ENCODE measurements at places on chromosomes 4 and X.

- H3K4me3 ChIP-seq: no peak overlapping the region
- no peaks in the 10 kb centered on the region for H3K27me3 ChIP-seq
- H3K27ac ChIP-seq: no peak overlapping the region
- no peak for DNase-seq
- H3K36me3 ChIP-seq: no peaks in the 10 kb centered on the region
Observed at GRCh38 chrX:133654811-133655210, 239.5 kb upstream of the GPC4 start.

- H3K27me3 ChIP-seq: no peaks in the 10 kb centered on the region
- no peak overlapping the region for H3K27ac ChIP-seq
- no peak for DNase-seq
- H3K36me3 ChIP-seq: no peaks in the 10 kb centered on the region
- H3K4me1 ChIP-seq: no peaks in the 10 kb centered on the region
Observed at GRCh38 chrX:113274791-113275190, 434.2 kb upstream of the AMOT start.

DNA sequence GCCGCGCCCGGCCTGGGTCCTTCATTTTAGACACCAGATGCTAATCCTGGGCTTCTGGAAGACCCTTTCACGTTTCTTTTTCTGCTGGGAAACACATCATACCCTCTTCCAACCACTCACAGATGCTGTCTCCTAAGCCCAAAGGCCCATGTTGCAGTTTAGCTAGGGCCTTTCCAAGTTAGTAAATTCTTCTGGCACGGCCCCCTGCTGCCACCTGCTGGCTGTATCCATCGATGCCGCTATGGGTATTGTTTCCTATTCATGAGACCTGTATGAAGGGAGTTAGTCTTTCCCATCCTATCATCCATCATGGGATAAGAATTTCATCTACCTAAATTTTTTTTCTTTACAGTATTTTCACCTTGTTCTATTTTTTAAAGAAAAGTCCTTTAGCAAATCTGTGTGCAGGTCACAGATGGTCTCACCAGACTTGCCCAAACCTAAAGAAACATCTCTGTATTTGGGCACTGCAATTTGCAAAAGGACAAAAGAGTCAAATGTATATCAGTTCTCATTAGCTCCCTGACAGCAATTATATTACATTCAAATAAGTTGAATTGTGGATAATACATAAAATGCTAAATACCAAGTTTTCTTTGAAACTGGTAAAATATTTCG, 37.8 kb upstream of the SLC9A7 start:
- H3K27ac ChIP-seq: no peak overlapping the region
- H3K36me3 ChIP-seq: no peaks in the 10 kb centered on the region
- no peaks in the 10 kb centered on the region for H3K4me1 ChIP-seq
- no peaks in the 10 kb centered on the region for H3K27me3 ChIP-seq
- H3K4me3 ChIP-seq: no peak overlapping the region
- DNase-seq: peak; percentile 73

- no peaks in the 10 kb centered on the region for H3K4me1 ChIP-seq
- H3K27me3 ChIP-seq: no peaks in the 10 kb centered on the region
- no peaks in the 10 kb centered on the region for H3K36me3 ChIP-seq
- H3K27ac ChIP-seq: no peak overlapping the region
Observed at GRCh38 chr4:107546638-107547037, 173.4 kb downstream of the PAPSS1 start.

GRCh38 chrX:31228909-31229308, 157.1 kb upstream of the FTHL17 start:
- no peak overlapping the region for H3K4me3 ChIP-seq
- no peak for DNase-seq
- no peak overlapping the region for H3K27ac ChIP-seq
- no peaks in the 10 kb centered on the region for H3K27me3 ChIP-seq
- H3K4me1 ChIP-seq: no peaks in the 10 kb centered on the region

DNA sequence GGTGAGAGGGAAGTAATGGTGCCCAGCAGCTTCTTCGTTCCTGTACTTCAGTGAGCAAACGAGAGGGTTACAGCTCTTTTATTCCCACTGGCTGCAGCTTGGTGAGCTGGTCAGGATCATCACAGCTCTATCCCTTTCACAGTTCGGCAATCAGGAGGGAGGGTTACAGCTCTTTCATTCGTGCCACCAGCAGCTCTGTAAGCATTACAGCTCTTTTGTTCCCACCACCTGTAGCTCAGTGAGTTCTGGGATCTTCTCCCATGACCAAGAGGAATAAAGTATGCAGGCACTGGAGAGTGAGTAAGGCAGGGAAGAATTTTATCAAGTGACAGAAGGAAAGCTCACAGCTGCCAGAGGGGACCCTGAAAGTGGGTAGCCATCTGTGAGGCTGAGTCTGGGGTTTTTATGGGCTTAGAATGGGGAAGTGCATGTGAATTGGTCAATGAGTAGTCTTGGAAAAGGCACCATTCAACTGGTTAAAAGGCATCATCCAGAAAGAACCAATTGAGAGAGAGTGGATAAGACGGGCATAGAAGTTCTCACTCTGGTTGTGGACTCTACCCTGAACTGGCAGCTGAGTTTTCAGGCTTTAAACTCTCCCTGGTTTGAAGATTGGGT, 123.7 kb downstream of the COX18 start:
- H3K36me3 ChIP-seq: no peaks in the 10 kb centered on the region
- no peaks in the 10 kb centered on the region for H3K4me1 ChIP-seq
- no peak overlapping the region for H3K4me3 ChIP-seq
- no peak for DNase-seq

DNA sequence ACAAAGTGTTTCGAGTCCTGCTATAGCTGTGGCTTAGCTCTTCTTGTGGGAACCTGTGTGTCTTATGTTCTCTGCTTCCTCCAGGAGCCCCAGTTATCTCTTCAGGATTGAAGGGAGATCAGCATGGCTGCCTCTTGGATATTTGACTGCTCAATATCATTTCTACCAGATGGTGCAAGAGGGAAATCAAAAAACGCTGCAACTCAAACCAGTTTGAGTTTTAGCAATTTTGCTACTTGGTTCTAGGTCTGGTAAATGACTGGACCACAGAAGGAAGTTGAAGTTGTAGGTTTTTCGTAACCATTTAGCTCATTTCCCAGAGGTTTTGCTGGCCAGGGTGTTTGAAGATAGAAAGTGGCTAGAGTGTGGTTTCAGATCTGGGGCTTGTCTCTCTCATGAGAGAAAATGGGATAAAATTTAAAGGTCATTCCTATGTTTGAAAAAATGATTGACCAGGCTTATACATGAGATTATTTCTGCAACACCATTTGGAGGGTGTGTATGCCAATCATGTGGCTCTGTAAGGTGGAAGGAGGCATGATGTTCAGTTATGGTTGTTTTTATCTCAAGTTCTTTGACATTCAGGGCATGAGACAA, 210.4 kb downstream of the SPRY1 start:
- H3K4me3 ChIP-seq: no peak overlapping the region
- no peaks in the 10 kb centered on the region for H3K27me3 ChIP-seq
- DNase-seq: no peak
- H3K27ac ChIP-seq: no peak overlapping the region
- no peaks in the 10 kb centered on the region for H3K36me3 ChIP-seq

DNA sequence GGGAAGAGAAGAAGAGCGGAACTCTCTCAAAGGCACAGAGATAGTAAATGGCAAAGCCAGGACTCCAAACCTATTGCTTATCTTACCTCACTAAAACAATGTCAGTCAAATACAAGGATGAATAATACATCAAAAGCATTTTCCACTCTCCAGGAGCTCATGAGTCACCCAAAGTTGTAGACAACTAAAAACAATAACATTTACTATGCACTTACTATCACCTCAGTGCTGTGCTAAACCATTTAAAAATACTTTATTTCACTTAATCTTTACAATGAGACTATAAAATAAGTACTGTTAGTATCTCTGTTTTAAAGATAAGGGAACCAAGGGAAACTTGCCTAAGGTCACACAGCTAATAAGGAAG, 163.2 kb upstream of the SPANXC start:
- no peaks in the 10 kb centered on the region for H3K27me3 ChIP-seq
- H3K4me3 ChIP-seq: no peak overlapping the region
- H3K27ac ChIP-seq: no peak overlapping the region
- H3K36me3 ChIP-seq: no peaks in the 10 kb centered on the region
- H3K4me1 ChIP-seq: no peaks in the 10 kb centered on the region

DNA sequence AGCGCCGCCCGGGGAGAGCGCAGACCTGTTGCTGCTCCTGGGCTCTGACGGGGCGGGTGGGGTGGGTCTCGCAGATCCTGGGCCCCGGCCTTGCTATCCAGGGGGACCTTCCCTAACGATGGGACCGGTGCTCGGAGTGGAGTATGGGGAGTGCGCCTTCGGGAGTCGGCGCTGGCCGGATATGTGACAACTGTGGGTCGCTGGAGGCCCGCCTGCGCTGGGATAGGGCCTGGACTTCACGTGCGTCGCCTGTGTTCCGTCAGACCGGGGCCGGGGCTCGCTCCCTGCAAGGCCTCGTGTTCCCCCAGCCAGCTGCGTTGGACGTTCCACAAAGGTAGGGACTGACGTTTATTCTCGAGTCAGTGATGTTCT, 1.3 kb downstream of the TBL1X start:
- no peaks in the 10 kb centered on the region for H3K36me3 ChIP-seq
- DNase-seq: peak; percentile 37
- H3K27ac ChIP-seq: no peak overlapping the region
- H3K27me3 ChIP-seq: peaks cover 9% of the 10 kb centered on the region

- no peaks in the 10 kb centered on the region for H3K4me1 ChIP-seq
- H3K36me3 ChIP-seq: no peaks in the 10 kb centered on the region
- DNase-seq: no peak
- no peak overlapping the region for H3K4me3 ChIP-seq
- no peak overlapping the region for H3K27ac ChIP-seq
Observed at GRCh38 chrX:41119803-41120202, 34.6 kb downstream of the USP9X start.

DNA sequence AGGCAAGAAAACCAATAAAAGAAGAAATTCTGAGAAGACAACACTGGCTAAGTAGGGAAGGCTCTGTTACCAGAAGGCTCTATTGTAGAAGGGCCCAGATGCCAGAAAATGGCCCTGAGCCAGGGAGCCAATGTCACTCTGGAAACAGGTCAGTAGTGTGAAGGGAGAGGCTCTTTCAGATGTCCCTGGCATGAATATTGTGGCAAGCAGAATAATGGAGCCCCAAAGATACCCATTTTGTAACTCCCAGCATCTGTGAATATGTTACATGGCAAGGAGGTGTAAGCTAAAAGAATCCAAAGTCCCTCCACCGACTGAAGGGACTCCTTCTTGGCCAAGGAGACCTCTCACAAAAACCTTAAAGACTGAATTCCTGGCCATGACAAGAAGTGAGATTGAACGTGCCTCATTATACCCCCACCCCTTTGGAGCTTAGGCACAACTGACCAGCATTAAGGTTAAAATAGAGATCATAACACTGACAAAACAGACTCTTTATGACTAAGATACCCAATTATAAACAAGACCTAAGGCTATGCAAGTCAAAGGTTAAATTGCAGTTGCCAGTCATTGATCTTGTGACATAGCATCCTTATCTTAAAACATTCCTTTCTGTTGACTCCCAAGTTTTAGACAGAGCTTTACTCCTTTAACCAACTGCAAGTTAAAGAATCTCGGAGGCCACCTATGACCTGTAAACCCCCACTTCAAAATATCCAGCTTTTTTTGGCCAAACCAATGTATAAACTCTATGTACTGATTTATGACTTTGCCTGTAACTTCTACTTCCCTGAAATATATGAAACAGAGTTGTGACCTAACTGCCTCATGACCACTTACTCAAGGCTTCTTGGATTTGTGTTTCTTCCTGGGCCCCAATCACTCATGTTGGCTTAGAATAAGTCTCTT, 42.2 kb upstream of the SMIM10 start:
- no peak overlapping the region for H3K27ac ChIP-seq
- no peak overlapping the region for H3K4me3 ChIP-seq
- H3K4me1 ChIP-seq: no peaks in the 10 kb centered on the region
- no peaks in the 10 kb centered on the region for H3K36me3 ChIP-seq
- DNase-seq: no peak

DNA sequence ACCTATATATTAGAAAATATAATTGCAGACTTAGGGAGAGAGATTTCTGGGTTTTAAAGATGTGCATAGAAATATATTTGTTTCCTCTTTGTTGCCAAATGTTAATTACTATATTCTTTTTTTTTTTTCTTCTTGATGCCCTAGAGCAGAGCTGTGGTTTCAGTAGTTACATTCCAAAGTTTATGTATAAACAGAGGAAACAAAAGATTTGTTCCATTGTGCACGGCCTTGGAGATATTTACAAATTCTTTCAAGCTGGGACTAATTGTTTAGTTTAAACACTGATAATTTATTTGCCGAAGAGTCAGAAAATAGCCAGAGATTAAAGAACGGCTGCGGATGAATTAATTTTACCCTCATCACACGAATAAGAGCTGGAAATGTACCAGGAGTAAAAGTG, 85.1 kb downstream of the USP46 start:
- DNase-seq: no peak
- H3K4me3 ChIP-seq: no peak overlapping the region
- H3K27me3 ChIP-seq: no peaks in the 10 kb centered on the region
- no peaks in the 10 kb centered on the region for H3K36me3 ChIP-seq
- H3K27ac ChIP-seq: no peak overlapping the region

DNA sequence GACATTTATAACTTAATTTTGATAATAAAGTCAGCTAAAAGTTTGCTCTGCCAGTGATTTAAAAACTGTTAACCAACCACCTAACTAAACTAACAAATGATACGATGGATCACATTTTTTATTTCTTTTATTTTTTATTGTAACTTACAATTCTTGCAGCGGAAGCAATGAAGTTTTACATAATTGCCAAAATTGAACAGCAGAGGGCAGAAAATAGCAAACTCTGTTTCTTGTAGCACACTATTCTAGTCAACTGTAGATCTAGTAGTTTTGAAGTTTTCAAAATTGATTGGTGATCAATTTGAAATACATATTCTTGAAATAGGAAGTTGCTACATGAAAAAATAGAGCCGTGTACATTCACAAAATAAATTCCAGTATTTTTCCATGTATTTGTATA, 2.8 kb upstream of the GRIA2 start:
- peaks cover 27% of the 10 kb centered on the region for H3K27me3 ChIP-seq
- H3K4me1 ChIP-seq: no peaks in the 10 kb centered on the region
- H3K27ac ChIP-seq: no peak overlapping the region
- DNase-seq: no peak
- no peaks in the 10 kb centered on the region for H3K36me3 ChIP-seq
- H3K4me3 ChIP-seq: no peak overlapping the region

DNA sequence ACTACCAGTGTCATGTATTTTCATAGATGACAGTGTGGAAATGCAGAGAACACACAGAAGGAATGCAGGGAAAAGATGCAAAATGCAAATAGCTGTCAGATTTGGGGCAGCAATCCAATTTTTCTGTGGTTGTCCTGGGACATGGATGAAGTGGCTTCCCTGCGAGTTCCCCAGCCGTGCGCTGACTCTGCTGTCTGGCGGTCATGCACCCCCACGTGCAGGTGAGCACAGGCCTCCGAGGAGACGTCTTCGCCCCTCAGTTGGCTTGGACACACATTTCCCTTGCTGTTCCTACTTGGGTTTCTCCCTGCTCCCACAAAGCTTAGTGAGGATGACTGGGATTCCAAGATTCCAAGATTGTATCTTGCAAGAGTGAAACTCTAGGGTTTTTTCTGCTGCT, 24.4 kb downstream of the BLOC1S4 start:
- no peaks in the 10 kb centered on the region for H3K36me3 ChIP-seq
- H3K4me1 ChIP-seq: no peaks in the 10 kb centered on the region
- no peak overlapping the region for H3K27ac ChIP-seq
- no peak overlapping the region for H3K4me3 ChIP-seq
- DNase-seq: no peak

GRCh38 chr4:87050596-87050995, 115.8 kb downstream of the AFF1 start:
- H3K4me1 ChIP-seq: no peaks in the 10 kb centered on the region
- no peak for DNase-seq
- H3K27me3 ChIP-seq: no peaks in the 10 kb centered on the region
- H3K36me3 ChIP-seq: peaks cover 7% of the 10 kb centered on the region
